Progenitor cell of endocrine pancreas (in vitro differentiated cells): ENCODE measurements at places on chromosomes 7 and 10. TPM values are rescaled to one million over a fixed set of nuclear protein-coding genes. Genes with fewer than 3 reads are reported as not detected.

GRCh38 chr10:32239769-32240168 lies 107.2 kb downstream of the EPC1 start:
- DNase-seq, result no peak

GRCh38 chr10:53440601-53441000 lies 668.0 kb upstream of the MBL2 start:
- DNase-seq, result no peak

DNA sequence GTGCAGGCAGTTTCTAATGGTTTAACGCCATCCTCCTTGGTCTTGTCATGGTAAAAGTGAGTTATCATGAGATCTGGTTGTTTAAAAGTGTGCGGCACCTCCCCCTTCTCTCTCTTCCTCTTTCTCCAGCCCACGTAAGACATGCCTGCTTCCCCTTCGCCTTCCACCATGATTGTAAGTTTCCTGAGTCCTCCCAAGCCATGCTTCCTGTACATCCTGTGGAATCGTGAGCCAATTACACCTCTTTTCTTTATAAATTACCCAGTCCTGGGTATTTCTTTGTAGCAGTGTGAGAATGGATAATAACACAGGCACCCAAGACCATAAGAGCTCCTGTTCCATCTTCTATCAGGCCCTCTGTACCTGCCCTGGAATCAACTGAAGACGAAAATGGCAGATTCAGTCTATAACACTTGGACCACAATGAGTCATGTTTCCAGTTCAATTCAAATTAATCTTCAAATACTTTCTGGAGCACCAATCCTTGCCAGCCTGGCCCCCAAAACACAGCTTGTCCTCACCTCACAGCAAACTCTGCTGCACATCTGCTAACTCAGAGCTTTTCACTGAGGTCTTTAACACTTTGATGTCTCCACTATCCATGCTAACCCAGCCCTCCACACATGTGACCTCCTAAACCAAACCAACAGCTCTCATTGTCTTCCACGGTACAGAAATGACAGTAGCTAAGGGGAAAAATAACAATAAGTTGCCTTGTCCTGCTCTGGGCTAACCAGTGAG lies 73.2 kb downstream of the SFMBT2 start:
- no peak for DNase-seq

GRCh38 chr7:16770657-16771329 lies 17.2 kb downstream of the TSPAN13 start:
- no peak for DNase-seq

DNA sequence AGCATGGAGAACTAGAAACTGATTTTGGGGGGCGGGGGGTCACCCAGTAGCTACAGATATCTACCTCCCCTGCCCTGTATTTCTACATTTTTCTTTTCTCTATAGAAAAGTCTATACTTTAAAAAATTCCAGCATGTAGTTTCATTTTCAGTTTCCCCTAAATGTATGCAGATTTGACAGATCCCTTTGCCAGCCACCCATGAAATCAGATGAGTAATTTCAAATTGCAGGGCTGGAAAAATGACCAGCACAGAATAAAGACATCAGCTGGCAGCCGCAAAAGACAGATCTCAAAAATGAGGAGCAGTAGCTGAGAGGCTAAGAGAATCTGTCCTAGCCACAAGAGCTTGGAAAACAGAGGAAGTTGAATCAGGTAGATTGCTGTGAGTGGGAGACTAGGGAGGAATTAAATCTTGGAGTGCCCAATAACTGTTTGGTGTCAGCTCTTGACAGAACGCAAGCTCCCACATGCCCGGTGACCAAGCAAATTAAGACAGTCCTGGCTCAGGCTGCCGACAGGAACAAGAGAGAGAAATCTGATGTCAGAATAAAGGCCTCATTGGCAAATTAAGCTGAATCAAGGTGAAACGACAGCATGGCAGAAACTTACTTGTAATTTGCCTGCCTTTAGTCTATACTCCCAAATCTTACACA lies 24.5 kb downstream of the ADRB1 start:
- no peak for DNase-seq

- no peak for DNase-seq
Observed at GRCh38 chr10:72424561-72424960, 69.8 kb upstream of the DNAJB12 start.

GRCh38 chr7:7414791-7415603 lies 120.7 kb downstream of the COL28A1 start:
- DNase-seq, result no peak

GRCh38 chr10:104515678-104516199 lies 125.4 kb upstream of the SORCS3 start:
- DNase-seq, result no peak

GRCh38 chr7:16543456-16543855 lies 16.8 kb downstream of the LRRC72 start:
- DNase-seq, result no peak

GRCh38 chr7:34059136-34059828 lies 153.9 kb downstream of the BMPER start:
- DNase-seq, result no peak

- DNase-seq, result no peak
Observed at GRCh38 chr10:108521827-108522492, 1357.5 kb upstream of the SORCS1 start.

DNA sequence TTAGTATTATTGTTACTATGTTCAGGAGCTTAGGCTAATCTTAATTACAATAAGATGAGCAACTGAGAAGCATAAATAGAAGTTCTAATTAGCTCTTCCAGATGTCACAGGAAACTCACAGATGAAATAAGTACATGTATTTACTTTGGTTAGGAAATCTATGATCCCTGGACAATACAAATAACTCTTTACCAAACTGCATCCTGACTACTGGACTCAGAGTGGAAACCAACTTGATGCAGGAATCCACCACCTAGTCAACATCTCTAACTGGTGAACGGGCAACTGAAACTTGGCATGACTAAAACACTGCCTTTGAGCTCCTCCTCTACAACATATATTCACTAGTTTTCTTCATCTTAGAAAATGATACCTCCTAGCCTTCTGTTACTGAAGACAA lies 193.2 kb downstream of the AGMO start:
- no peak for DNase-seq

- no peak for DNase-seq
Observed at GRCh38 chr10:11177926-11178471, 160.3 kb downstream of the CELF2 start.

DNA sequence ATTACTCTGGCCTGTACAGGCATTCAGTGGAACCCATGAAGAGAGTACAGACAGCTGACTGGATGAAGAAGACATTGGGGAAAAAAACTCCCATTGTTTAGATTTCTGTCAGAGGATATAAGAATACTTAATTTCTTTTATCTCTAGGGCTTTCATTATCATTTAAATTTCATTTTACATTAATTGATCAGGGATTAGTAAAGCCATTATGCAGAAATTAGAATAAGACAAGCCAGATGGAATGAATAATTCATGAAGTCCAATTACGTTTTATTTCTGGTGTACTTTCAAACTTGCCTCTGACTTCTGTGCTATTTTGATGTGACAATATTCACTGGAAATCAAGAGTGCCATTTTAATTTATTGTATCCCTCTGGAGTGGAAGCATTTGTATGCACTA lies 247.0 kb downstream of the SLC25A13 start:
- DNase-seq, result no peak

DNA sequence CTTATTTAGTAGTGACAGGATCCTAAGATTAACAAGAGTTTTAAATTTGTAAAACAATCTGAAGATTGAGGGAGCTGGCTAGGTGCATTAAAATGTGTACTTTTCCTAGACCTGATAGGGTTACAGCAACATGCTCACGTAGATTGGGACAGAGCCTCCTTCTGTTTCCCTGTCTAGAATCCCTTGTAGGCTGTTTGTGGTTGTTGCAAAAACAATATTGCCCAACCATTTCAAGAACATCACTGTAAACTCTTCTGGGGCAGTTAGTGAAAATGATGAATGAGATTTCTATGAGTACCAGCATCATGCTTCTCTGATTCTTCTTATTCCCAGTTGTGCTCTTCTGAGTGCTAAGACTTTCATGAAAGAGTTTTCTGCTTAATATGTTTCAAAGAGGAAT lies 14.7 kb upstream of the CPED1 start:
- DNase-seq, result no peak

GRCh38 chr10:9608602-9609001 lies 1409.1 kb upstream of the CELF2 start:
- DNase-seq, result no peak

GRCh38 chr10:3239920-3240894 lies 67.6 kb upstream of the PITRM1 start:
- DNase-seq, result no peak

- no peak for DNase-seq
Observed at GRCh38 chr7:66142996-66143395, 28.3 kb downstream of the CRCP start.

DNA sequence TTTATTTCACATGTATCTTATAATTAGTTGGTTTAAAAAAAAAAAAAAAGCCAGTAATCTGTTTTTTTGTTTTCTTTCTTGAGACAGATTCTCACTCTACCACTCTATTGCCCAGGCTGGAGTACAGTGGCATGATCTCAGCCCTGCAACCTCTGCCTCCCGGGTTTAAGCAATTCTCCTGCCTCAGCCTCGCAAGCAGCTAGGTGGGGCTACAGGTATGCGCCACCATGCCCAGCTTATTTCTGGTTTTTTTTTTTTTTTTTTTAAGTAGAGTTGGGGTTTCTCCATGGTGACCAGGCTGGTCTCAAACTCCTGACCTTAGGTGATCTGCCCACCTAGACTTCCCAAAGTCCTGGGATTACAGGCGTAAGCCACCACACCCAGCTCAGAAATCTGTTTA lies 34.1 kb upstream of the CAPZA2 start:
- DNase-seq, result no peak

DNA sequence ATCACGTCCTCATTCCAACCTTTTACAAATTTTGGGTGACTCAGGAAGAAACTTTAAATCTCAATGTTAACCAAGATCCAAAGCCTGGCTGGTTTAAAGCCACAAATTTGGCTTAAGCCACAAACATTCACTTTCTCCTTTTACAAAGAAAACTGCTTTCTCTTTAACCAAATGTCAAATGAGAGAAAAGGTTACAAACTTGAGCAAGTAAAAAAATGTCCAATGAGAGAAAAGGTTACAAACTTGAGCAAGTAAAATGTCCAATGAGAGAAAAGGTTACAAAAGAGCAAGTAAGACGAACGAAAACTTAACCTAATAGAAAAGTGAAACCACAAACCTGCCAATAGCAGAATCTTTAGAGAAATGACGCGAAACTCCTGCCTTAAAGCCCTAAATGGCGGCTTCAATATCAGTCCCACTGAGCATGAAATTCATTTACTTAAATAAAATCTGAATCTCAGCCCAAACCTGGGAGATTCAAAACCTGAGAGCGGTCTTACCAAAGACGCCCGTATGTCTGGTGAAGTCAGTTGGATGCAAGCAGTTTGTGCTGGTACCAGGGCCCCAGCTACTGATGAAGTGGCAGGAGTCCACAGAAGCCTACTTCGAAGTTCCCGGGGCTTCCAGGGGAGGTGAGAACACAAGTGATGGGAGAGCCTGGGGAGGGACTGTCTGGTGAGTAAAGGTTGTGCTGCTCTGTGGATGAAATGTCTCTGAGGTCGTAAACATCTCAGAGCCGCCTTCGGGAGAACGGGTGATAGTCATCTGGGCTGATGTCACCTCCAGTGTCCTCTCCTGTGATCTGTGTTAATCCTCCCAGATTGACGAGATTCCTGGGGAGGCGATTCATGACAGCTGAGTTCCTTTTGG lies 74.6 kb downstream of the PAXIP1 start:
- DNase-seq, result no peak

DNA sequence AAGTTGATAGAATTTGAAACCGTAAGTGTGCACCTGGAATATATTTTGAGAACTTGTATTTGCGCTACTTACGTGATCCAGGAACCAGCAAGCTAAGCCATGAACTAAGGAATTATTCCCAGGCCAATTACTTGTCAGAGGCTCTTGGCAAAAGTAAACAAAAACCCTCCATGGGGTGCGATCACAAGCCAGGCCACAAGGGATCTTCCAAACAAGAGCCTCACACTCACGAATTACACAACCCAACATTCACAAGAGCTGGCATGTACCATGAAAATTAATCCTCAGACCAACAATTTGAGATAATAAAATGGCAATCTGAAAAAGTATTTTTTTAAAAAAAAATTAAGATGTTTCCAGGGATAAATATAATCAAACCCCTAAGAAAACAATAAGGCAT lies 467.0 kb upstream of the AKR1E2 start:
- DNase-seq, result no peak

GRCh38 chr10:52451817-52452216 lies 137.7 kb downstream of the DKK1 start:
- DNase-seq, result no peak

GRCh38 chr10:34574353-34574934 lies 240.7 kb downstream of the PARD3 start:
- no peak for DNase-seq

GRCh38 chr10:62580396-62580795 lies 206.2 kb downstream of the ZNF365 start:
- no peak for DNase-seq

DNA sequence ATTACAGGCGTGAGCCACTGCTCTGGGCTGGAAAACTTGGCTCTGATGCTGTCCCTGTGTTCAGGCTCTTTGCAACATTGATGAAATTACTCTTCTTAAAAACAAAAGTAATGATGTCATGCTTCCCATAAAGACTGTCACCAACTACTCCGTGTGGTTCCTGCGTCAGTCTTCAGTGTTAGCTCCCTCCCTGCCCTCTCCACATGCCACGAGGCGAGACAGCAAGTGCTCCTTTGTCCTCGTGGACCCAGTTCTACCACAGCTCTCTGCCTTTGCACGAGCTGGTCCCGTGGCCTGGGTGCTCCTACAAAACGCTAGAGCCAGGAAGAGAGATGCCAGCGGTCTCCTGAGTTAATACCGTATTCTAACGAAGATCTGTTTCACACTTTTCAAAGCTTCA lies 194.5 kb downstream of the SDK1 start:
- no peak for DNase-seq

GRCh38 chr7:135333946-135334345 lies 100.3 kb downstream of the STRA8 start:
- DNase-seq, result no peak

GRCh38 chr10:61197057-61197456 lies 253.1 kb upstream of the RHOBTB1 start:
- no peak for DNase-seq

GRCh38 chr7:32921896-32922295 lies 30.3 kb upstream of the KBTBD2 start:
- no peak for DNase-seq

GRCh38 chr10:77801474-77802161 lies 124.9 kb downstream of the DLG5 start:
- DNase-seq, result no peak

GRCh38 chr10:85067955-85068354 lies 739.6 kb downstream of the CCSER2 start:
- no peak for DNase-seq

- DNase-seq, result no peak
Observed at GRCh38 chr10:97851341-97852001, 1.8 kb downstream of the GOLGA7B start.

The CC2D2B gene
- total RNA-seq, result 0.77 and 0.82 TPM in 2 replicates

The HMX2 gene
- not detected in 2 replicates for total RNA-seq

The CALML5 gene
- total RNA-seq, result not detected in 2 replicates

The PTPRN2 gene
- total RNA-seq, result 9.4 and 11.4 TPM in 2 replicates

The HOXA5 gene
- total RNA-seq, result 12.6 and 18.1 TPM in 2 replicates

The SKIDA1 gene
- total RNA-seq, result 13.6 and 15.3 TPM in 2 replicates

The GPC2 gene
- total RNA-seq, result 64.0 and 65.2 TPM in 2 replicates

The GFRA1 gene
- 8.7 and 14.6 TPM in 2 replicates for total RNA-seq

The CDC14C gene
- total RNA-seq, result 0.22 TPM in 1 of 2 replicates, not detected in the other

The CNNM1 gene
- total RNA-seq, result 0.36 and 0.38 TPM in 2 replicates

The OR6V1 gene
- total RNA-seq, result not detected in 2 replicates
